ENCODE measurements at places on chromosomes 6 and 20.

GRCh38 chr6:141587482-141588266, 545.1 kb upstream of the GJE1 start:
- H3K36me3 ChIP-seq: no peaks in the 10 kb centered on the region
- H3K4me1 ChIP-seq: no peaks in the 10 kb centered on the region
- H3K27ac ChIP-seq: no peak overlapping the region

GRCh38 chr6:40349123-40349900, 237.9 kb downstream of the LRFN2 start:
- no peak overlapping the region for H3K27ac ChIP-seq
- no peaks in the 10 kb centered on the region for H3K27me3 ChIP-seq
- no peaks in the 10 kb centered on the region for H3K36me3 ChIP-seq

GRCh38 chr20:4366076-4366475, 350.7 kb upstream of the RNF24 start:
- H3K4me1 ChIP-seq: no peaks in the 10 kb centered on the region
- H3K4me3 ChIP-seq: no peak overlapping the region
- no peaks in the 10 kb centered on the region for H3K27me3 ChIP-seq
- H3K27ac ChIP-seq: no peak overlapping the region
- DNase-seq: no peak
- no peaks in the 10 kb centered on the region for H3K36me3 ChIP-seq

GRCh38 chr20:45727044-45727443, 4.9 kb downstream of the SPINT4 start:
- H3K27me3 ChIP-seq: no peaks in the 10 kb centered on the region
- DNase-seq: no peak
- H3K36me3 ChIP-seq: no peaks in the 10 kb centered on the region
- no peaks in the 10 kb centered on the region for H3K4me1 ChIP-seq
- H3K4me3 ChIP-seq: no peak overlapping the region

DNA sequence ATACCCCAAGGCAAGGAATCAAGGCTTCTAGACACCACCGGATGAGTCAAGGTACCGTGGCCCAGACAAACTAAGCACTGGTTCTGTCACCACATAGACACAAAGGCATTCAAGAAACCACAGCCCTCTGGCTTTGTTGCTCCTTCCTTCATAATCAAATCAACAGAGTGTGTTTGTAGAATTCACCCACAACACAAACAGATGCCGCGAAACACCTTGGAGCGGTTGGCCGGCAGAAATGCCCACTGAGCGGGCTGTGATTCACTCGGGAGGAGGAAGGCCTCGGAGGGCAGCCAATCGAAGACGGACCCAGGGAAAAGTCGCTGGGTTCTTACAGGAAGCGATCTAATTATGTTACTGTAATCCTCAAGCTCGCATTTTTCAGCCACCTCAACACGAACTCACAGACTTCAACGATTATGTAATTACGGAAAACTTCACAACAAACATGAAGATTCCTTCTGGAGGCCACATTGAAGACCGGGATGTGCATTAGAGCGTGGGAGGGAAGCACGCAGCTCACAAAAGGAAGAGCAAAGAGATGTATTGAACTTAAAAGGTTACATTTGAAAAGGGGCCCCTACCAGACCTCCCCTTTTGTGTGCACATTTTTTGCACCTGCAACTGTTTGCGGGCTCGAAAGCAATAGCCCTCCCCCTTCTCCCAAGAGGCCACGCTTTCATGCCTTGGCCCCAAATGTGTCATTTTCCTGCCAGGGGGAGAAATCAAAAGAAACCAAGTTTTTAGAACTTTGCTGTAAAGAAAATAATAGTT, 184.7 kb upstream of the PREP start:
- no peaks in the 10 kb centered on the region for H3K4me1 ChIP-seq
- no peak for DNase-seq
- no peaks in the 10 kb centered on the region for H3K27me3 ChIP-seq
- H3K36me3 ChIP-seq: no peaks in the 10 kb centered on the region

DNA sequence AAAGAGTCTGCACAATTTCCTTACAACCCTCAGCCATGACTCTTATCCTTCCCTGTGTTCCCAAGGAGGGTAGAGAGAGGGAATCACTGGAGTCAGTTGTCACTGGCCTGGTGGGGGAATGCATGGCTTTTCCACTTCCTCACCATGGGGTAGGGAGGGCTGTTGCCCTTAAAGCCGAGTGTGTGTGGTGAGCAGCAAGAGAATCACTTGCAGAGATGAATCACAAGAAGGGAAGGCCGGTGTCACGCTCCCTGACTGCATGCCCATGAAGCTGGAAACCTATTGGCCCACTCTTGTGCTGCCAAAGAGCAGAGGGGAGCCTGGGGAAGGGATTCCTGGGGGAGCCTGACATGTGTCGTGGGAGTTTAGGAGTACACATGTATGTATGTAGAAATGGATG, 18.1 kb upstream of the BMP6 start:
- no peak for DNase-seq
- H3K27me3 ChIP-seq: no peaks in the 10 kb centered on the region
- no peak overlapping the region for H3K27ac ChIP-seq

DNA sequence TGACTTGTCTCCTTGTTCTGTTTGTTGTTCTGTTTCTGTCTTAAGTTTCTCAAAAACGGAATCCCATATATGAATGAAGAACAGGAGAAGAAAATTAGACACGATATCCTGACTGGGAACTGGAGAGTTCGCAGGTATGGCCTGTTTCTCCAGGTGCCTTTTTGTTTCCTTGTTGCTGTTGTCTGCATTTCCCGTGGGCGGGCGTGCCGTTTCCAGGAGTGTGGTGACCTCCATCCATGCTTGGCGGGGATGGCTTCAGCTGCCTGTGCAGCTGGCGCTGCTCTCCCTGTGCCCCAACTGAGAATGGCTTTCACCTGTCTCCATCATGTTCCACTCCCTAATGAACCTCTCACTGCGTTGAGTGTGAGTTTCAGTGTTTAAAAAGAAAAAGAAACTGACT, 4.4 kb downstream of the PNLDC1 start:
- no peaks in the 10 kb centered on the region for H3K36me3 ChIP-seq
- H3K4me1 ChIP-seq: no peaks in the 10 kb centered on the region
- H3K27ac ChIP-seq: no peak overlapping the region
- H3K4me3 ChIP-seq: no peak overlapping the region
- no peak for DNase-seq

DNA sequence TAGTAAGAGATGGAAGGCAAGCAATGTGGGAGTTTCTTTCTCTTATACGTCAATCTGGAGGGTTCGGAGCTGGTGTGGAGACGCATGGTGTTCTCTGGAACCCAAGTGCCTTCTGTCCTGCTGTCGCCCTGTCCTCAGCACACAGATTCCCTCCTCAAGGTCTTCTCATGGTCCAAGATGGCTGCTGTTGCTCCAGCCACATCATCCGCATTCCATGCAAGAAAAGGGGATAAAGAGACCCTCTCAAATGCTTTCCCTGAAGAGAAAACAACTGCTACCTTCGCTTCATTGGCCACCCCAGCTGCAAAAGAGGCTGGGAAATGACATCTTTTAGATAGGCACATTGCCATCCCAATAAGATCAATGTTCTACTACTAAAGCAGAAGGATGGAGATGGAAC, 151.2 kb downstream of the ANKRD60 start:
- H3K27me3 ChIP-seq: no peaks in the 10 kb centered on the region
- no peaks in the 10 kb centered on the region for H3K36me3 ChIP-seq
- no peak for DNase-seq
- no peak overlapping the region for H3K4me3 ChIP-seq
- no peaks in the 10 kb centered on the region for H3K4me1 ChIP-seq
- H3K27ac ChIP-seq: no peak overlapping the region

DNA sequence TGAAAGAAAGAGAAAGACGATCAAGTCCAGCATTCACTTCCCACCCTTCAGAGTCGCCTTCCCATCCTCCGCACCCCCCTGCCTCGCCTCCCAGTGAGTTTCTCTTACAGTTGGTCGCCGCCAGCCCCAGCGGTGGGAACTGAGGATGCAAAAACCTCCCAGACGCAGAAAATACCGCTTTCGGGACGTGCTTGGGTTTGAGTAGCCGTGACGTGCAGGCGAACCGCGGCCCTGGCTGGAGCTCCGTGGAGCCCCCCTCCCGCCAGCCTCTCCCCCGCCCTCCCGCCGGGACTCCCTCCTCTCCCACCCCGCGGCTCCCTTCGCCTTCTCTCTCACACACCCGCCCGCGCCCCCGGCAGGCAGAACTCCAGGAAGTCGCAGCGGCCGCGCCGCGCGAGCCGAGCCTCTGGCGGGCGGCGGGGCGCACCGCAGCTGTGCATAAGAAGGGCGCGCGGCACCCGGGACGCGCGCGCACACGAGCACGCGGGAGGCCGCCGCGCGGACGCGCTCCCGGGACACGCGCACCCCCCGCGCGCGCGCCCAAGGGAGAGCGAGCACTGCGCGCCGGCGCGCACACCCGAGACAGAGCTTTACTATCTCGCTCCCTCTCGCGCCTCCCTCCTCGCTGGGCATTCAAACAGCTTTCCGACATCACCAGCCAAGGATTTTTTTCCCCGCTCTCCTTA, at the start of gene ADGRB3:
Gene ADGRB3 (plus strand): TSS at position 557 of the 686 bp plus-strand sequence. CDS start 3,394 bp downstream, outside the sequence.
- H3K4me1 ChIP-seq: no peaks in the 10 kb centered on the region
- H3K27me3 ChIP-seq: peaks cover 35% of the 10 kb centered on the region
- peak within 1 kb of the TSS; percentile 79 for H3K4me3 ChIP-seq
- DNase-seq: peak; percentile 53
- peak within 1 kb of the TSS; percentile 85 for H3K27ac ChIP-seq

DNA sequence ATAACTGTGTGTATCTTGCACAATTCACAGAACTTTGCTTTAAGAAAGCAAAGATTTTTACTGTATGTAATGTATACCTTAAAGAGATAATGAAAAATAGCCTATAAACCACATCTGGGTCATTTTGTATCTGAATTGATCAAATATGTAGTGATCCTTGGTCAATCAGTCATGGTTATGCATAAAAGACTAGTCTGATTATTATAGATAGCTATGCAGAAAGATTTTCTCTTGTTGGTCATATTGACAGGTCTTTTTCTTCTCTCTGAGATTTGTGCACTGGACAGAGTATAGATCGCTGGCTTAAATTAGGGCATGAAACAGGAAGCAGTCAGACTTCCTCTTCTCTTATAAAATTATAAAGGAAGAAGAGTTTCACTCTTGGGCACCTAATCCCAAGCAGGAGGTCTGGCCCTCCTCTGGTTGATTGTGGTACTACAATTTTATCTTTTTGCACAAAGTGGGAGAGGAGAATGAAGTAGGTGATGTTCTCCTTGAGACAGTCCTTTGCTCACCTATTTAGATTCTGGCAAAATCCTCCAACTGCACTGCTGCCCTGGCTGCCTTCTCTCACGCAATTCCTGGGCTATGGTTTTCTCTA, 380.9 kb upstream of the RGS17 start:
- H3K36me3 ChIP-seq: no peaks in the 10 kb centered on the region
- DNase-seq: no peak
- H3K27ac ChIP-seq: no peak overlapping the region
- no peaks in the 10 kb centered on the region for H3K4me1 ChIP-seq
- H3K27me3 ChIP-seq: no peaks in the 10 kb centered on the region

DNA sequence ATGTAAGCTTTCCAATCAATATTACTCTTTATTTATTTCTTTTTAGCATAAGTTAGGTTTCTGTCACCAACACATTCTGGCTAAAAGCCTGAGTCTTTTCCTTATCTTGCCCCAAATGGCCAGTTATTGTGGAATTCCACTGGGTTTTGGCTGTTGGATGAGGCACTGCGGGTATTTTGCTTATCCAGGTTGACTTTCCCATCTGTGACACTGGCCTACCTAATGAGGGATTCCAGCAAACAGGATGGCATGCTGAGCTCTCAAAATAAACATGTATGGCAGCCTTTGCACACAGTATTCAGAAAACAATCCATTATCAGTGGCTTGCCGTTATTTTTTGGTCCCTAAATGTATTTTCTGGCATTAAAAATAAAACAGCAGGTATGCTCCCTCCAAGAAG, 6.5 kb upstream of the RALGAPB start:
- no peak overlapping the region for H3K27ac ChIP-seq
- no peaks in the 10 kb centered on the region for H3K27me3 ChIP-seq
- DNase-seq: no peak
- no peaks in the 10 kb centered on the region for H3K4me1 ChIP-seq
- no peaks in the 10 kb centered on the region for H3K36me3 ChIP-seq
- no peak overlapping the region for H3K4me3 ChIP-seq

GRCh38 chr6:15985379-15985959, 143.4 kb upstream of the MYLIP start:
- H3K27me3 ChIP-seq: no peaks in the 10 kb centered on the region
- H3K36me3 ChIP-seq: no peaks in the 10 kb centered on the region
- no peak for DNase-seq
- no peak overlapping the region for H3K4me3 ChIP-seq
- H3K27ac ChIP-seq: no peak overlapping the region

DNA sequence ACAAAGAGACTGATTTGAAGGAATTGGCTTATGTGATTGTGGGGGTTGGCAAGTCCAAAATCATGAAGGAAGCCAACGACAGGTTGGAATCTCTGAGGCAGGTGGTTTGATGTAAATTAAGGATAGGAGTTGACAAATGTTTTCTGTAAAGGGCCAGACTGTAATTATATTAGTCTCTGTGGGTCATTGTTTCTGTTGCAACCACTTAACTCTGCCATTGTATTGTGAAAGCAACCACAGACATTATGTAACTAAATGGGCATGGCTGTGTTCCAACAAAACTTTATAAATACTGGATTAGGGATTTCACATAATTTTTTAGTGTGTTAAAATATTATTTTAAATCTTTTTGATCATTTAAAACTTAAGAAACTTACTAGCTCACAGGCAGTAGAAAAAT, 199.2 kb upstream of the MYLIP start:
- no peaks in the 10 kb centered on the region for H3K4me1 ChIP-seq
- no peaks in the 10 kb centered on the region for H3K27me3 ChIP-seq
- no peak for DNase-seq
- no peaks in the 10 kb centered on the region for H3K36me3 ChIP-seq
- no peak overlapping the region for H3K27ac ChIP-seq

- H3K4me1 ChIP-seq: no peaks in the 10 kb centered on the region
- H3K36me3 ChIP-seq: no peaks in the 10 kb centered on the region
- H3K4me3 ChIP-seq: no peak overlapping the region
These were observed 30.5 kb downstream of the CDKAL1 start for GRCh38 chr6:20564777-20565176.

DNA sequence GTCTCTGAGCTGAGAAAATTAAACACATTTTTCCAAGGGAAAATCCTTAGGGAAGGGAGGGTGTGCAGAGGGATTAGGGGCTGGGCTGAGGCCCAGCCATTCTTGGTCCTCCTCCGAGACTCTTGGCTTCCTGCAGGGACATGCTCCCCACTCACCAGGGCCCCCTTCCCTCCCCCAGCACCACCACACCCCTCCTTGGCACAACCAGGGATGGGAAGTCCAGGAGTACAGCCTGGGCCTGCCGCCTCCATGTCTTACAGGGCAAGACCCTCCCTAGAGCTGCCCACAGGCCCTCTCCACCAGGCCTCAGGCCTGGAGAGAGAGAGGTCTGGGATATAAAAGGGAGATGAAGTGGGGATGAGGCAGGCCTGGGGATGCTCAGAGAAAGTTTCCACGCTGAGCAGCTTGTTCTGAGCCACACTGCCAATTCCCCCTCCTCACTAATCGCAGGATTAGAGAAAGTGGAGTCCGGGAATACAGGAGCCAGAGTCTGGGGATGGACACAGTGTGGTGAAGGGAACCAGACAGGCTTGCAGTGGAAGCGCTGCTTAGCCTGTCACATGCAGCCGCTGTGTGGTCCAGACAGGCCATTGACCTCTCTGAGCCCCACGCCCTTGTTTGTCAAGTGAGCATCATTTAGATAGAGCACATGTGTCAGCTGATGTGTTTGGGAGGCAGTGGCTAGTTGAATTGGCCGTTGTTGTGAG, 105.5 kb downstream of the MRPL14 start:
- H3K4me3 ChIP-seq: no peak overlapping the region
- H3K4me1 ChIP-seq: no peaks in the 10 kb centered on the region
- no peak overlapping the region for H3K27ac ChIP-seq
- H3K27me3 ChIP-seq: no peaks in the 10 kb centered on the region
- no peak for DNase-seq

All from breast epithelium (tissue), 4 donors.